Activated CD8-positive, alpha-beta memory T cell treated with anti-CD3 and anti-CD28 coated beads for 1 hour (primary cell): ENCODE measurements at places on chromosomes 2 and 18.

GRCh38 chr2:204250692-204251091, 294.6 kb upstream of the PARD3B start:
- no peak for DNase-seq

- DNase-seq, result no peak
Measured at GRCh38 chr2:119387381-119388129, 20.8 kb downstream of the DBI start.

GRCh38 chr2:232328516-232329460, 49.8 kb upstream of the ALPP start:
- DNase-seq, result no peak

DNA sequence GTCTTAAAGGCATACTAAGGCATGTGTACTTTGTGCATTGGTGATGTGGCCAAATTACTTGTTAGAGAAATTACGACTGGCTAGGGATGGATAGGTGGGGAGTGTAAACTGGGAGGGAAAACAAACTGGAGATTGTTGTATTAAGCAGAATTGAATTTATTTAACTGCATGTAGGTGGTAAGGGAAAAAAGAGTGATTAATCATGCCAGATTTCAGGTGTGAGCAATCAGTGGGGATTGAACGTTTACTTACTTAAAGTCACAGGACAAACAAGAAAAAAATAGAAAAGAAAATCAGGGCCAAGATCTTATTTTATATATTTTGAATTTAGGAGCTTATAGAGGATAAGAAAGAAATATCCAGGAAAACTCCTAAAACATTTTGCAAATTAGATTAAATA, 88.6 kb downstream of the GULP1 start:
- DNase-seq, result no peak

GRCh38 chr2:240786871-240787311, 33.1 kb downstream of the KIF1A start:
- DNase-seq, result no peak

DNA sequence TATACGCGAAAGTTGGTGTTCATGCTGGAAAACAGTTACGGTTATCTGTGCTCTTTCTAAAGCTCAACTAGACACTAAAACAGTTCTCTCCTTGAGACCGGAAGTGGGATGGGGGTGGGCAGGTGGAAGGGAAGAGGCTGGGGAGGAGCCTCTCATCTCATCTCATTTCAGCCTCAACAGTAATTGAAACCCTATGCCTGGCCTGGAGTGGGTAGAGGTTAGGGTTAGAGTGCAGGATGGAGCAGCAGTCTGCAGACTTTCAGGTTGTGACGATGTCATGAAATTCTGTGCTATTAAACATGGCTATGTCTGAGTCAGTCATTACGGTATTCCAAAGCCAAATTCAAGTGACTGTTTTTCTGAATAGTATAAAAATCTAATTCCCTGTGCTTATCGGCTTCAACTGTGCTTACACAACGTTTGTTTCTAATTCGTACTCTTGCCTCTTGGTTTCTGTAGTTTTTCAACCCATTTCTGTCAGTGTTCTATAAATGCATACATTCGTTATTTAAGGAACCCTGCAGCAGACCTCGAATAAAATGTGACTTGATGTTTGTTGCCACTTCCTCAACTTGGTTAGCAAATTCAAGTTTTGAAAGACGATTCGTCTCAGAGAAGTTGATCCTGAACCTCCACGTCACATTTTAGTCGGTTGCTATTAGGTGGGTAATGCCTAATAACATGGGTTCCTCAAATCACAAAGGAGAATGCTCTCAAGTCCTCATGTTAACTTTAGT, 75.8 kb upstream of the TCF7L1 start:
- DNase-seq, result no peak

DNA sequence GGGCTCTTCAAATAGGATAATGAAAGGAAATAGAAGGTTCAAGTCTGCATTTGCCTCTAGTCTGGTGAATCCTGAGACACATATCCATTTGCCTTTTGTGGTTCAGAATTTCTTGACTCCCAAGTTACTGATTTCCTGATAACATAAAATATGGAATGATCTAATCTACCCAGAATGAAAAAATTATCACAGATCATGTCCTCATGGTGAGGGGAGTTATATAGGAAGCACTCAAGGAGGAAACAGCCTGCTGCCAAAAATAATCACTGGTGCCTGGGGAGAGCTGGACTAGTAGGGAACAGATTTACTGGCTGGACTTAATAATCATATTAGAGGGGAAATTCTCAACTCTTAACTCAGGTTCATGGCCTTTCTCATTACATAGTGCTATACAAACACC, 95.5 kb upstream of the STK17B start:
- DNase-seq, result no peak

GRCh38 chr2:705971-706511, 28.8 kb upstream of the TMEM18 start:
- no peak for DNase-seq

GRCh38 chr2:42944779-42945415, 152.5 kb upstream of the HAAO start:
- no peak for DNase-seq

DNA sequence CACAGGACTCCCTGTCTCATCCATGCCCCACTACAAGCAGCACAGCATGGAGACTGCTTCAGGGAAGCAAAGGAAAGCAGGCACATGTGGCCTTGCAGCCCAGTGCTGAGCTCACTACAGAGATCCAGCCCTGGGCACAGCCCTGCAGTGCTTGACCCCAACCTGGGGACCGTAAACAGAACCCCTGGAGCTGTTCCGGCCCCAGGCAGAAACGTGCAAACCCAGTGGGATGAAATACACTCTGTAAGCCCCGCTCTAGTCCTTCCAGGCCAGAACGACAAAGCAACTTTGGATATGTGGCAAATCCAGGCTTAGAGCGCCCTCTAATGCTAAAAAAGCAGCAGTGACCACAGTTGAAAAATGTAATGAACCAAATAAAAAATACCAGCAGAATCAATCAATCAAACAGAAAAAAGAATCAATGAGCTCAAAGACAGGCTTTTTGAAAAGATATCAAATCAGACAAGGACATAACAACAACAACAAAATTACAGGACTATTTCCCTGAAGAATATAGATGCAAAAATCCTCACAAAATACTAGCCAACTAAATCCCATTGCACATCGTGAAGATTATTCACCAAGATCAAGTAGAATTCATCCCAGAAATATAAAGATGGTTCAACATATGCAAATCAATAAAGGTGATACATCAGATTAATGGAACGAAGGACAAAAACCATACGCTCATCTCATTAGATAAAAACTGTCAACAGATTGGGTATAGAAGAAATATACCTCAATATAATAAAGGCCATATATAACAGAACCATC, 45.6 kb downstream of the ZNF519 start:
- no peak for DNase-seq

DNA sequence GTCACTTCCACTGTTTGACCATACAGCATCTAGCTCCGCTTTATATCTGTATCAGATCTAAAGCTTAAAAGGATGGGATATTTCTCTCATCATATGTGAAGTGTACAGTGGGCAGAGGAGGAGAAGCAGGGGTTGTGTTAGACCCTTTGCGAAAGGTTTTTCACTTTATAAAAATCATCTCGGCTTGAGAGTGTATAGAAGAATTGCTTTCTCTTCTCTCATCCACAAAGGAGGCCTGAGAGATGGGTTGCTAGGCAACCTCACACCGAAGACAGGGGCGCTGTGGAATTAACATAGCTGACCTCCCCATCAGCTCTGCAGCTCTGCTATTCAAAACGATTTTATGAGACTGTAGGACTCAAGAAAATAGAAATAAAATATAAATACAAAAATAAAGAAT, 70.2 kb upstream of the GALNT3 start:
- DNase-seq, result no peak

DNA sequence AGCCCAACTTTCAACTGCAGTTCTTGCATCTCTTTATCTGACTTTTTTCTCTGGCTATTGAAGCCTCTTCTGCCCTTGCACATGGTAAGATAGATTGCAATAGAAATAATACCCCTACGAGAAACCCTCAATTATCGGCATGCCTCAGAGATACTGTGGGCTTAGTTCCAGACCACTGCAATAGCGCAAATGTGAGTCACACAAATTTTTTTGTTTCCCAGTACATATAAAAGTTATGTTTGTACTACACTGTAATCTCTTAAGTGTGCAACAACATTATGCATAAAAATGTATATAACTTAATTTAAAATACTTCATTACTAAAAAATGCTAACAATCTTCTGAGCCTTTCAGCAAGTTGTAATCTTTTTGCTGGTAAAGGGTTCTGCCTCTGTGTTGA, 124.7 kb downstream of the PDE1A start:
- DNase-seq, result no peak

GRCh38 chr2:201833781-201834180, 27.4 kb downstream of the CDK15 start:
- no peak for DNase-seq

- no peak for DNase-seq
Measured at GRCh38 chr18:25305584-25305983, 46.4 kb downstream of the ZNF521 start.

DNA sequence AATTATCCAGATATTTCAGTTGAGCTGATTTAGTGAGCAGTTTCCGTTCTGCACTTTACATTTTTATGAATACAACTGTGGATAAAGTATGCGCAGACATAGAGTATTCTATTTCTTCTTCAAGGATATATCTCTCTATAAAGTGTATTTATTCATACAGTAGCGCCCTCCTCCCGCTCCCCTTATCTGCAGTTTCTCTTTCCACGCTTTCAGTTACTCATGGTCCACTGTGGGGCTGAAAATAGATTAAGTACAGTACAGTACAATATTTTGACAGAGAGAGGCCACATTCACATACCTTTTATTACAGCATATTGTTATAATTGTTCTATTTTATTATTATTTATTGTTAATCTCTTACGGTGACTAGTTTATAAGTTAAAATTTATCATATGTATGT, 19.7 kb upstream of the FHL2 start:
- DNase-seq, result no peak

DNA sequence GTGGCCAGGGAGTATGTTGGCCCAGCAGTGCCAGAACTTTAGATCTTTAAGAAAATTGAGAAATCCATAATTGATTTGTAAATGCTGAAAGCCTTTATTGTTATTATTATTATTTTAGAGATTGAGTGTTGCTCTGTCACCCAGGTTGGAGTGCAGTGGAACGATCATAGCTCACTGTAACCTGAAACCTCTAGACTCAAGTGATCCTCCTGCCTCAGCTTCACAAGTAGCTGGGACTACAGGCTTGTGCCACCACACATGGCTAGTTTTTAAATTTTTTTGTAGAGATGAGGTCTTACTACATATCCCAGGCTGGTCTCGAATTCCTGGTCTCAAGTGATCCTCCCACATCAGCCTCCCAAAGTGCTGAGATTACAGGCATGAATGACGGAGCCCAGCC, 143.2 kb upstream of the CCDC68 start:
- no peak for DNase-seq

GRCh38 chr2:59025157-59025757, 784.1 kb upstream of the FANCL start:
- DNase-seq, result no peak

- no peak for DNase-seq
Measured at GRCh38 chr18:3690764-3691066, 240.7 kb downstream of the TGIF1 start.

DNA sequence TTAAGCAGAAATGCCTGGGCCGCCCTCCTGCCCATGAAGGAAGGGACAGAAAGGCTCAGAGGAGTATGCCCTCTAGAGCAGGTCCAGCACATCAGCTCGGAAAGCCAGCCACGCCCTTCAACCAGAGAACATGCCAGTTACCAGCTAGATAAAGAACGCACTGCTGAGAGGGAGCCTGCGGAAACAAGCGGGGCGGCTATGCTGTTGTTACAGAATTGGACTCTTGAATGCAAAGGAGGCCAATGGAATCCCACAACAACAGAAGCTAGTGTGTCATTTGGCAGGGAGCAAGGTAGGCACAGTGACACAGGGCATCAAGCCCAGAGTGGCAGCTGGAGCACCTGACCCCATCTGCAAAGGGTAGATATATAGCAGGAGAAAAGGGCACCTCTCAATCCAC, 242.9 kb upstream of the ID2 start:
- no peak for DNase-seq

GRCh38 chr2:69693775-69694450, 48.0 kb upstream of the ANXA4 start:
- DNase-seq, result no peak

- DNase-seq, result no peak
Measured at GRCh38 chr2:168210216-168210894, 37.0 kb downstream of the STK39 start.

DNA sequence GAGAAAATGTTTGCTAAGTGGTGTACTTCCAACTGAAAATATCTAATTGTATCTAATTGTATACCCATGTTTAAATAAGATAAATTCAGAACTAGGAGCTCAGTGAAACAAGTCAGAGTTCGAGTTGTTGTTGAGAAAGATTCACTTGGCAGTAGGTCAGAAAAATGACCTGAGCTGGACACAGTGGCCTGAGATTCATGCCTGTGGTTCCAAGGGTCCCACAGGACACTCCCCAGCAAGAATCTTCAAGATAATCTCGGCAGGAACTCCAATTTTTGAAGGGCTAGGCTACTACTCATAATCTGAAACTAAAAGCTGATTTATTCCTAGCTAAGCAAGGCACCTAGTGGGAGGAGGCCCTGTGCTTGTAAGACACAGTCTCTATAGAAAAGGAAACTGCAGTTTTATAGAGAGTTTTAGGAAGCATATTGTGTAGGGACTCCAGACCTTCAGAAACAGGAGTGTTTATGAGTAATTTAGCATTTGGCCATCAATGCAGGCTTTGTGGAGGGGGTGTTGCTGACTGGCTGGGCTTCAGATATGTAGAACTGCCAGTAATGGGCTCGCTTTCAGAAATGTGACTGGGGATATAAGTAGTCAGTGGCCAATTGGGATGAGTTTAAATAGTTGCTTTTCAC, 43.2 kb downstream of the SP140 start:
- DNase-seq, result no peak
